ENCODE measurements at places on chromosomes 16 and 17. TPM values are rescaled to one million over a fixed set of nuclear protein-coding genes. Genes with fewer than 3 reads are reported as not detected.

ETV4 gene
- total RNA-seq = not detected

CDK3 gene
- total RNA-seq = 8.8 TPM

PRR35 gene
- total RNA-seq = not detected

WNK4 gene
- total RNA-seq = not detected

CHCT1 gene
- total RNA-seq = not detected

SOST gene
- total RNA-seq = not detected

BICDL2 gene
- total RNA-seq = 0.16 TPM

PRRT2 gene
- 7.9 TPM for total RNA-seq

- H3K4me3 ChIP-seq = no peak overlapping the region
- H3K27me3 ChIP-seq = no peaks in the 10 kb centered on the region
- no peaks in the 10 kb centered on the region for H3K4me1 ChIP-seq
- no peak for DNase-seq
- H3K36me3 ChIP-seq = peaks cover 11% of the 10 kb centered on the region
Observed at GRCh38 chr17:40056379-40057015, 2.3 kb upstream of the MED24 start.

- no peaks in the 10 kb centered on the region for H3K27me3 ChIP-seq
- peaks cover 15% of the 10 kb centered on the region for H3K36me3 ChIP-seq
- DNase-seq = no peak
- no peak within 1 kb of the TSS for H3K27ac ChIP-seq
Observed at GRCh38 chr17:49848019-49848473, at the start of gene TAC4. Gene TAC4 (minus strand): TSS chr17:49848069. CDS start chr17:49848017, 52 bp downstream.

DNA sequence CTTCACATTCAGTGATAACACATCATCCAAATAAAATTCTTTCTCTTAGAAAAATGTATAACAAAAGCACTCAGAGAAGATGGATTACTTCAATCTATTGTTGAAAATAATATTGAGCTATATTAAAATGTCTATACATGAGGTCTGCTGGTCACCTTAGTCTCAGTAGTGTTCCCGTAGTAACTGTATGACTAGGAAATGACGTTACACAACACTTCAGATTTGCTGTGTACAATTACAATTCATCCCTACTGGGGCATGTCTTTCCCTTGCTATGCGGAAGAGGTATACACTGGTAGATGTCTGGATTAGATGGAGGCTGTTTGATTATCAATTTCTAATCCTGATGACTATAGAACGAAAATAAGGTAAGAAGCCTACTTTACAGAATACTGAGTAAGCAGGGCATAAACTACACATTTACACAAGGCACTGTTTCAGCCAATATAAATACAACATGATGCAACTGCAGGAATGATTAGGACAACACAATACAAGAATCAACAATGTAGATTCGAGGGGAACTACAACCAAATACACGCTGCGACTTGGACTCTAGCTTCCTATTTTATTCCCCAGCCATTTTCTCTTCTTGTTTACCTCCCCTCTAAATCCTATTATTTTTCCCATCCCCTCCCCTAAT, 982.5 kb upstream of the CDH8 start:
- no peaks in the 10 kb centered on the region for H3K4me1 ChIP-seq
- no peak overlapping the region for H3K27ac ChIP-seq
- H3K4me3 ChIP-seq = no peak overlapping the region
- DNase-seq = no peak

GRCh38 chr17:69492410-69493071, 78.0 kb downstream of the MAP2K6 start:
- H3K4me3 ChIP-seq = no peak overlapping the region
- DNase-seq = no peak
- H3K36me3 ChIP-seq = peaks cover 6% of the 10 kb centered on the region
- no peak overlapping the region for H3K27ac ChIP-seq

DNA sequence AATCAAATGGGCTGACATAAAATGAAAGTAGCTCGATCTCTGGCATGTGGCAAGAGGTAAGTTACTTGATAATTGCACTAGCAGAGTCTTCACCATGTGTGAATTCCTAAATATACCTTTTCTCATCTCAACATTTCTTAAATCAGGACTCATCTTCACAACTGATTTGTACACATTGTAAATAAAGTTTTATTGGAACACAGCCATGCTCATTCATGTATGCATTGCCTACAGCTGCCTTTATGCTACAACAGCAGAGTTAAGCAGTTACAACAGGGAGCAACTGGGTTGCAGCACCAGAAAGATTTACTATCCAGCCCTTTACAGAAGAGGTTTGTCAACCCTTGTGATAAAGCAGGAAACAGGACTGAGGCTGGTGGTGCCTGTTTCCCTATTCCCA, 48.1 kb downstream of the ARHGAP17 start:
- peaks cover 8% of the 10 kb centered on the region for H3K36me3 ChIP-seq
- H3K27me3 ChIP-seq = no peaks in the 10 kb centered on the region
- no peak for DNase-seq
- H3K4me3 ChIP-seq = no peak overlapping the region

GRCh38 chr17:76523084-76524037, 14.1 kb downstream of the CYGB start:
- H3K27me3 ChIP-seq = no peaks in the 10 kb centered on the region
- DNase-seq = peak; percentile 63
- no peak overlapping the region for H3K27ac ChIP-seq
- H3K4me3 ChIP-seq = no peak overlapping the region
- H3K4me1 ChIP-seq = peaks cover 2% of the 10 kb centered on the region

GRCh38 chr16:55876854-55877253, 1.7 kb upstream of the CES5A start:
- H3K4me3 ChIP-seq = no peak overlapping the region
- H3K36me3 ChIP-seq = no peaks in the 10 kb centered on the region
- H3K4me1 ChIP-seq = no peaks in the 10 kb centered on the region
- no peak for DNase-seq
- H3K27me3 ChIP-seq = peaks cover 14% of the 10 kb centered on the region

DNA sequence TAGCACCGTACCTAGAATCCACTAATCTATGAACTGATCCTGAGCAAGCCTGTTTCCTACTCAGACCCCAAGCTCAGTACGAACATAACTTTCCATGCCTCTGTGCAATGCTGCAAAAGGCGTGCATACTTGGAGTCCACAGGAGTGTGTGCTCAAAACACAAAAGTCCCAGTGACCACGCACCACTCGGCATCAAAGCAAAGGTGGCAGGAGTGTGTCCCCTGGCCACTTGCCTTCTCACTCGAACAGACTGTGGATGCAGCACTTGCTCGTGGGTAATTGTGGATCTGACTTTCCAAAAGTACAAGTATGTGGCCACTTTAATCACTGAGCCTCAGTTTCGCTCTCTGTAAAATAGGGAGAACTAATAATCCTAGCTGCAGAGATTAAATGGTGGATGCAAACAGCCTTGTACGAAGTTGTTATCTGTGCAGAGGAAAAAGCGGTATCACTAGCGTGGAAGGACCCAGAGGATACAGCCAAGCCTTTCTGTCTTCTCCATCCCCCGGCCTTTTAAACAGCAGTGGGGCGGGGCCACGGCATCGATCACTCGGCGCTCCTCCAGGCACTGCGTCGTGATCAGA, 311 bp upstream of the KDM8 start:
- H3K4me1 ChIP-seq = peaks cover 38% of the 10 kb centered on the region
- DNase-seq = no peak
- H3K27ac ChIP-seq = peak overlapping the region; percentile 97
- peaks cover 3% of the 10 kb centered on the region for H3K36me3 ChIP-seq
- no peaks in the 10 kb centered on the region for H3K27me3 ChIP-seq
- peak overlapping the region; percentile 83 for H3K4me3 ChIP-seq

DNA sequence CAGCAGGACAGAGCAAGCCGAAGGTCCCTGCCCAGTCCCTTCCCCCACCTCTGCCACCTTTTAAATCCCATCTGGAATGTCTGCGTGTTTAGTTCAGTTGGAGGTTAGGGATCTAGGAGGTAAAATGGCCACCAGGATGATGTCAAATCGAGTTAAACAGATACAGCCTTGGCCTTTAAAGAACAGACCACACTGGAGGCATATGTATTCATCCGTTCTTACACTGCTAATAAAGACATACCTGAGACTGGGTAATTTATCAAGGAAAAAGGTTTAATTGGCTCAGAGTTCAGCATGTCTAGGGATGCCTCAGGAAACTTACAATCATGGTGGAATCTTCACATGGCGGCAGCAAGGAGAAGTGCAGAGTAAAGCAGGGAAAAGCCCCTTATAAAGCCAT, 167.8 kb upstream of the CACNG5 start:
- H3K36me3 ChIP-seq = no peaks in the 10 kb centered on the region
- no peak overlapping the region for H3K4me3 ChIP-seq
- peaks cover 9% of the 10 kb centered on the region for H3K4me1 ChIP-seq
- DNase-seq = no peak

DNA sequence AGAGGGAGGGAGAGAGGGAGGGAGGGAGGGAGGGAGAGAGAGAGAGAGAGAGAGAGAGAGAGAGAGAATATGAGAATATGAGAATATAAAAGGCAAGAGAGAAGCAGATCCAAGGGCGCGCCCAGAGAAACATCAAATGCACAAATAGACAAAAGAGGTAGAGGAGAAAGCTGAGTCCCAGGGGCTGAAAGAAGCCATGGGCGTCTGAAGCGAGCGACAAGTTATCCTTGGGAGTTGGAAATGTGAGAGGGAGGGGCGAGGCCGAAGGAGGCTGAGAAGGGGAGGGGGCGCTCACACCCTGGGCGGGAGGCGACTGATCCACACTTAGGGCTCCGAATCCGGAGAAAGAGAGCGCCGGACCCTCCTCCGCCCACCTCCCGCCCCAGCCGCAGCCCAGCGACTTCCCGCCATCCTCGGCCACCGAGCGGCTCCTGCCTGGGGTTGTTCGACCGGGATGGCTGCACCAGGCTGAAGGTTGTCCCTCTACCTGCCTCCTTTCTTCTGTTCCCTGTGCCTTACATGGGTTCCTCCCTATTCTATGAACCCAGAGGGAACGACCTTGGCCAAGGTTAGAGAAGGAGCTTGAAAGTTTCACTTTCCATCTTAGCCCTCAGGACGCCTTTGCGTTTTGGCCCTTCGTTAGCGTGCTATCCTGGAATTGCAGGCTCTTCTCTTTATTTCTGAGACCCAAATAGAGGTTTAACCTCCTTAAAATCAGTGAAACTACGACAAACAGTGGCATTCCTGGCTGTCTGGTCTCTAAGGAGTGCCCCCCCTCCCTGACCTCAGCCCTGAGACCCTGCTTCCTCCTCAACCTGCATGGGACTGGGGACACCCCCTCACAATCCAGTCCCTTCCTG, 21.2 kb upstream of the HOXB9 start:
- DNase-seq = no peak
- H3K27ac ChIP-seq = no peak overlapping the region
- peaks cover 31% of the 10 kb centered on the region for H3K4me1 ChIP-seq
- H3K4me3 ChIP-seq = peak overlapping the region; percentile 56
- H3K27me3 ChIP-seq = peaks cover 27% of the 10 kb centered on the region

- no peak overlapping the region for H3K4me3 ChIP-seq
- H3K27ac ChIP-seq = no peak overlapping the region
- no peak for DNase-seq
Observed at GRCh38 chr17:60169921-60170817, 20.4 kb downstream of the CA4 start.

- H3K4me3 ChIP-seq = no peak overlapping the region
- H3K4me1 ChIP-seq = no peaks in the 10 kb centered on the region
- H3K27me3 ChIP-seq = no peaks in the 10 kb centered on the region
- DNase-seq = peak; percentile 11
Observed at GRCh38 chr17:67689534-67690177, 28.1 kb upstream of the NOL11 start.

- H3K36me3 ChIP-seq = no peaks in the 10 kb centered on the region
- H3K4me3 ChIP-seq = no peak overlapping the region
- no peak for DNase-seq
Observed at GRCh38 chr17:4140125-4140524, 2.7 kb downstream of the ZZEF1 start.
